ENCODE measurements at places on chromosomes 16 and 17.

- DNase-seq, result peak; percentile 56
Measured at GRCh38 chr16:87324411-87325275, 7.5 kb upstream of the C16orf95 start.

DNA sequence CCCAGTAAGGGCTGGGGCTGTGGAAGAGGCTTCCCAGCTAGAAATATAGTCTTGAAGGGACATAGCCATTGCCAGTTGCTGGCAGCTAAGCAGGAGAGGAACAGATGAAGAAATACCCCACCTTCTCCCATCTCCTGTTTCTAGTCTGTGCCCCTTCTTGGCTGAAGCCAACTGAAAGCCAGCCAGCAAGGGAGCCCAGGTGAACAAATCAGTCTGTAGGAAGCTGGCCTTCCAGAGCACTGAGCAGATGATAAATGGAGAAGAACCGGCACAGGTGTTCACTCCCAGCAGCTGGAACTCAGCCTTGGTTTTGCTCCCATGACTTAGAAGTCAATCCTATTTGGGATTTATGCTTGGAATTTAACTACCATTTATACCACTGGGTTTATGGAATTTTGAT is 69.2 kb upstream of the DHX40 start:
- peak; percentile 23 for DNase-seq

- no peak for DNase-seq
Measured at GRCh38 chr16:73183611-73184092, 135.7 kb upstream of the ZFHX3 start.

DNA sequence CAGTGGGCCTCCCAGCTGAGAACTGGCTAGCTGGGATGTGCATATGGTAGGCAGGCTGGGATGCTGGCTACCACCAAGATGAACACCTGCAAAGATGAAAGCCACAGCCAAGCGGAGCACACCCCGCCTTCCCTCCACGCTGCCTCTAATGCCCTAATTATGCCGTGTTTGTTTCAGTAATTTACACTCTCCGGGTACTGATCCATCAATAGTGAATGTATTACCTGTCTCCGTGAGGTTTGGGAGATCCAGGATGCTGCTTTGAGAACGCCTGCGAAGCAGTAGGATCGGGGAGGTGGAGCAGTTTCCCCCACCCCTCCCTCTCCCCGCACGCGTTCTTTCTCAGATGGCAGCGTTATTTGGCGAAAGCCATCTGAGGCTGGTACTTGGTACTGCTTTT is 28.9 kb upstream of the GSE1 start:
- DNase-seq, result peak; percentile 89

GRCh38 chr16:66155933-66156332 is 210.6 kb upstream of the CDH5 start:
- no peak for DNase-seq

GRCh38 chr16:4077174-4077649 is 39.0 kb downstream of the ADCY9 start:
- no peak for DNase-seq

DNA sequence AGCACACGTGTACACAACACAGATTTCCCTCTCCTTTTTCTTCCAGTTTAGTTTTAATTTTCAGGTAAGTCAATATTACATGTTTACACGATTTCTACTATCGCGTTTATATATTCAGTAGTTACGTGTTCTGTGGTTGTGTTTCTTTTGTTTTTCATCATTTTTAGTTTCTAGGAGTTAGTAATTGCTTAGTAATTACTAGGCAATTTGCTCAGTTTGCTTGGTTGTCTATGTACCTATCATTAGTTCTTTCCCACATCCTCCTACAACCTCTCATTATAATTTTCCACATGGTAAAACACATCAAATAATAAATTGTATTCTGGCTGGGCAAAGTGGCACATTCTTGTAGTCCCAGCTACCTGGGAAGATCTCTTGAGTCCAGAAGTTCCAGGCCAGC is 24.6 kb upstream of the GUCY2D start:
- DNase-seq, result no peak

GRCh38 chr17:77724876-77725615 is 233.5 kb upstream of the TNRC6C start:
- DNase-seq, result no peak

- DNase-seq, result no peak
Measured at GRCh38 chr17:1096215-1096614, 83.6 kb downstream of the ABR start.

DNA sequence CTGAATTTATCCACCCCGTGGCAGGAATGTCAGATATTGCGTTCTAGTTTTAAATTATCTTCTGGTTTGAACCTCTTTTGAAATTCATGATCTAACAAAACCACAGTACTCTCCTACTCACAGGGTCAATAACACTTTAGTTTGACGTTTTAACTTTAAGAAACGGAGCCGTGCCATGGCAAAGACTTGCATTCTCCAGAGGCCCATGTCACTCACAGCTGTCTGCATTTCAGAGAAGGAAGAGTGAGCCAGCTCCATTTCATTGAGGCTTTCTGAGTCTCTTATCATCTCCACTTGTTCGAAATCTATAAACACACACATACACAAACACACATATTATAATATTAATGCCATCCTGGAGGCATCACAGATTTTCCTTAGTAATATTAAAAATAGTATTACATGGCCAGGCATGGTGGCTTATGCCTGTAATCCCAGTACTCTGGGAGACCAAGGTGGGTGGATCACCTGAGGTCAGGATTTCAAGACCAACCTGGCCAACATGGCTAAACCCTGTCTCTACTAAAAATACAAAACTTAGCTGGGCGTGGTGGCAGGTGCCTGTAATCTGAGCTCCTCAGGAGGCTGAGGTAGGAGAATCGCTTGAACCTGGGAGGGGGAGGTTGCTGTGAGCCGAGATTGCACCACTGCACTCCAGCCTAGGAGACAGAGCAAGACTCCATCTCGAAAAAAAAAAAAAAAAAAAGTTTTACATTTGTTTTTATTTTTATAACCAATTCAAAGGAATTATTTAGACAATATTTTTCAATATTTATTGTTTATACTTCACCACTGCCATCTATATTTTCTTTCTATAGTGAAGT is 35.6 kb downstream of the ABCA6 start:
- DNase-seq, result no peak

GRCh38 chr16:49533422-49533821 is 159.8 kb downstream of the C16orf78 start:
- DNase-seq, result no peak
